ENCODE measurements at places on chromosomes 1 and 21.

DNA sequence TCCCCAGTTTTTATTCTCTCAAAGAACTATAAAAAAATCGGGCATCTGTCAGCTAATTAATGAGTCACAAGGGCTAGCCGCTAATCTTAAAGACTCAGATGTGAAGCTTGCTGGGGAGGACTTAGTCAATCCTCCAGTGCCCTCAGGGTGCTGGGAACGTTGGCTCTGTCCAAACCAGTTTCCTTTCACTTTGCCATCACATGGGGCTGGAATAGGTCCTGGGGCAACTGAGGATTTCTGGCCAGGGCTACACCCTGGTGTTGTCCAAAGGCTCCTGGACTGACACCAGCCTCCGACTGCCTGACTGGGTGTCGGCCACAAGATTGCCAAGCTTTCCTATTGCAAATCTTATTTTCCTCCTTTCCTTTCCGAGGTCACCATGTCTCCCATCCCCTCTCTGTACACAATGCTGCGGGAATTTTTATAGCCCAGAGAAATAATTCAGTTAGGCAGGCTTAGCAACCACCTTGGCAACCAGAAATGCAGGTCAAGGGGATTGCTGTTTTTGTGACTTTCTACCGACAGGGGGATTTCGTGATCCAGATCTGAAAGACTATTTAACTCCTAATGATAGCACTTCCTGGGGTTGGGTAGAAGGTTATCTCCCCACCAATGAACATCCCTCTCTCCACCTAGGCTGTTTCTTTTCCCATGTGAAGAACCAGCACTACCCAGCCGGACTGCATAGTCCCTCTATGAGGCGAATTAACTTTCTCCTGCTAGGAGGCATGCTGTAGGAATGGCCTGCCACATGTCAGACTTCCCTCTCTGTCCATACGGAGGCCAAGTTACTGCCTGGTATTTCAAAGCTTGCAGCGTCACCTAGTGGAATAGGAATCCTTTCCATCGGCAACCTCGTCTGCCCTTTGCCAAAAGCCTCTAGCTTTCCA is 29.9 kb upstream of the CTBS start:
- peak; percentile 85 for DNase-seq

DNA sequence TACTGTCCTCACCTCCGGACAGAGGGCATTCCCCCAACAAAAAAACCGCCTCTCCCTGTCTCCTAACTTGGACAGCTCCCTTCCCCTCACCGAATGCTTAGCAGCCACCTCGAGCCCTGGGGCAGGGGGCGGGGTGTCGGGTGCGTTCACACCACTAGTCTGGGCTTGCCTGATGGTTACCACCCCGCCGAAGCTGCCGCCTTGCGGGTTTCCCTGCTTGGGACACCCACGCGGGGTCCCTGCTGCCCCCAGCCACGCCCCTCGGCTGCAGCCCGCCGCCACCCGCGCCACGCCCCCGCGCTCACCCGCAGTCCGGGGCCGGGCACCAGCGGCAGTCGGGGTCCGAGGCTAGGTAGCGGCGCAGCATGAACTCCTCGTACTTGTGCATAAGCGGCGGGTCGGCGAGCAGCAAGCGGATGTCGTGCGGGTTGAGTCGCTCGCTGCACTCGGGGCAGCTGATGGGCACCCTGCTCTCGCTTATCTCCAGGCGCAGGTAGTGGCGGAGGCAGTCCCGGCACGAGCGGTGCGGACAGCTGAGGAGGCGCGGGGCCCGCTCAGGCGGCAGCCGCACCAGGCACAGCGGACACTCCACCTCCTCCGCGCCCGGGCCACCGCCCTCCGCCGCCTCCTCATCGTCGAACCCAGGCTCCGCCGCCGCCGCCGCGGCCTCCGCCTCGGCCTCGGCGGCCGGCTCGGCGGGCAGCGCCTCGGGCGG is 706 bp downstream of the RNF19B start:
- peak; percentile 52 for DNase-seq

GRCh38 chr1:186925881-186926669 is 97.3 kb downstream of the PLA2G4A start:
- DNase-seq, result no peak

GRCh38 chr1:1165900-1166421 is 7.7 kb upstream of the TTLL10 start:
- DNase-seq, result no peak

GRCh38 chr1:72101840-72102632 is 180.3 kb downstream of the NEGR1 start:
- DNase-seq, result no peak

DNA sequence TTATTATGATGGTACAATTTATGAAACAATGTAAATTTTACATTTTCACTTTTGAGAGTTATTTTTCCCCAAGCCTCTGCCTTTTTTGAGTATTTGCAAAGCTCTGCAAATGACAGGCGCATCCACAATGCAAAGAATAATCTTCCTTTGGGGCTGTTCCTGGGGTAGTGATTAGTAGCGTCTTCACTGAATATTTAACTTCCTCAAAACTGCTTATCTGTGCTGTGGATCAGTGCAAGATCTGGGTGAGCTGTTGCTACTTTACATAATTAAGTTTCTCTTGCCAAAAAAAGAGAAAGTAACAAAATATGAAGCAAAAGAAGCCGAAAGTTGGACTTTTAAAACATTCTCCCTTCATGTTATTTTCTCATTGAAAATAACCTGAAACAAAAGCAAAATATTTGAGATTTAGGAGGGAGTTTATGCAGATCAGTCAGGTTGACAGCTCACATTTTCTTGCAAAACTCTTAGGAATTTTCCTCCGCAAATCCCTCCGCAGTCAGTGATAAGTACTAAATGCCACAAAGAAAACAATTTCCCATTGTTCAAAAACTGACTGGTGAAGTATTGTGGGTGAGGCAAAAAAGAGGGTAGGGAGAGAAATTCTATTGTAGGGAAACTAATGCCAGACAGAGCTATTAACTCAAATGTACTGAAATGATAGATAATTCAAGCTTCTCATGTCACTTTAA is 276.4 kb upstream of the B3GALT2 start:
- DNase-seq, result peak; percentile 44

DNA sequence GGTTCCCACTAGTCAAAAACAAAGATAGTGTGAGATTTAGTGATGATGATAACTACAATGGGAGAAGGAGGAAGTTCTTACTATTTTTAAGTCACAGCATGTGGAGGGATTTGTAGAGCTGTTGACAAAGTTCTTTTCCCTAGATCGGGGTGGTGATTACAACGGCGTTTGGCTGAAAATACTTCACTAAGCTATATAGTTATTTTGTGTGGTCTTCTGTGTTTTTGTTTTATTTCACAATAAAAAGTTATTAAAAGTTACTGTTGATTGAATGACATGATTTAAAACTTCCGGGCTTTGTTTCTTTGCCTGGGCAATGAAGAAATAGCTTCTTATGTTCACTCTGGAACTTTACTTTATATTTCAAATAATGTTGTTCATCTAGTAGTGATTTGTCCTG is 47.3 kb upstream of the SSX2IP start:
- no peak for DNase-seq

GRCh38 chr1:168977618-168978017 is 128.9 kb upstream of the ATP1B1 start:
- no peak for DNase-seq
